LoVo (cell line): ENCODE measurements at places on chromosomes 1 and 21.
A peak's percentile ranks its signal among the peaks of the same experiment; 100 is the strongest.

GRCh38 chr1:186894415-186894814 is 65.7 kb downstream of the PLA2G4A start:
- DNase-seq, result no peak

- DNase-seq, result no peak
Observed at GRCh38 chr1:174786358-174786757, 213.4 kb upstream of the CACYBP start.

- peak; percentile 18 for DNase-seq
Observed at GRCh38 chr21:14260174-14260764, 44.3 kb downstream of the RBM11 start.

- DNase-seq, result peak; percentile 19
Observed at GRCh38 chr1:9822897-9823692, 670 bp downstream of the CLSTN1 start.

GRCh38 chr21:45036630-45037029 is 37.8 kb upstream of the ADARB1 start:
- DNase-seq, result no peak

GRCh38 chr1:204222764-204223055 is 8.9 kb upstream of the GOLT1A start:
- DNase-seq, result no peak

- DNase-seq, result no peak
Observed at GRCh38 chr1:6158181-6158580, 21.9 kb downstream of the CHD5 start.

DNA sequence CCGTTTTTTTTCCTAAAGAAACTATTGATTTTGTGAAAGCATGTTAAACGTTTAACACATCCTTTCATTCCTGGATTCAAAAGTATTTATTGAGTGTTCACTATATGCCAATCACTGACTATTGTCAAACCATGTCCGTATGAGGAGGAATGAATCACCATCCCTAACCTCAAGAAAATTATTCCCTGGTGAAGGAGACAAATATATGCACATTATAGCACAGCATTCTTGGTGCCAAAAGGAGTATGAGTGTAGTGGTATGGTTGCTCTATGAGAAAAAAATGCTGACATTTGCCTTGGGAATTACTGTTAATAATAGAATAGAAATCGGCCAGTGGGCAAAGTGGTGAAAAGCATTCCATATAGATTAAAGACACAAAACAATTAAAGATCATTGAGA is 1390.1 kb downstream of the MRPL39 start:
- no peak for DNase-seq

DNA sequence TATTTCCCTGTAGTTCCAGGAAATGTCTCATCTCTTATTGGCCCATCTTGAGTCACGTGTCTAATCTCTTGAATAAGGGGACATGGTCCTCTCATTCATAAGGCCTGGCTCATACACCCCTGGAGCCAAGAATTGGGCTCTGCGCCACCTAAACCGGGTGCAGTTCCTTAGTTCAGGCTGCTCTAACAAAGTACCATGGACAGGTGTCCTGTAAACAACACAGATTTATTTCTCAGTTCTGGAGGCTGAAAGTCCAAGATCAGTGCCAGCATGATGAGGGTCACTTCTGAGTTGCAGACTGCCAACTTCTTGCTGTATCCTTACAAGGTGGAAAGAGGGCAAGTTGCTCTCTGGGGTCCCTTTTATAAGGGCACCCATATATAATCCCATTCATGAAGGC is 60.2 kb upstream of the VAMP3 start:
- DNase-seq, result no peak

- no peak for DNase-seq
Observed at GRCh38 chr1:202171292-202172014, 11.1 kb upstream of the PTPN7 start.

- no peak for DNase-seq
Observed at GRCh38 chr21:35980821-35981220, 79.5 kb downstream of the SETD4 start.

GRCh38 chr1:111449703-111450017 is 396 bp downstream of the ATP5PB start:
- no peak for DNase-seq

GRCh38 chr1:118954301-118954905 is 33.7 kb downstream of the TBX15 start:
- no peak for DNase-seq

- DNase-seq, result no peak
Observed at GRCh38 chr1:47572731-47573430, 135.0 kb downstream of the FOXD2 start.

DNA sequence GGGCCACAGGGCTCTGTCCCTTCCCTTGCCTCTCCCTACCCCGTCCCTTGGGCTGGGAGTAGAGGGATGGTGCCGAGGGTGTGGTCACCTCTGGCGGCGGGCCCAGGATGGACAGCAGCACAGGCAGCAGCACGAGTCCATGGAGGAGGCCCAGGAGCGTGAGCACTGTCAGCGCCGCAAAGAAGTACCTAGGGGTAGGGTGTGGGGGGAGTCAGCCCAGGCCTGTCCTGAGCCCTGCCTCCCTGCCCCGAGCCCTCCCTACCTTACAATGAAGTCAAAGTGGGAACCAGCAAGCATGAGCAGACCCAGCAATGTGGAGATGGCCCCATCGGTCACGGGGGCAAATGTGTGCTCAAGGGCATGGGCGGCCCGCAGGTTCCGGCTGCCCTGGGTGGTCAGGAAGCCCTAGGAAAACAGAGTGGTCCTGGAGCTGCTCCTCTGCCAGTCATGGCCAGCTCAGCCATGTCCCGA is 14.7 kb downstream of the BTBD19 start:
- no peak for DNase-seq

GRCh38 chr1:212012034-212012740 is 23.2 kb downstream of the INTS7 start:
- DNase-seq, result peak; percentile 68

- DNase-seq, result no peak
Observed at GRCh38 chr1:6105218-6105679, 59.6 kb downstream of the KCNAB2 start.

DNA sequence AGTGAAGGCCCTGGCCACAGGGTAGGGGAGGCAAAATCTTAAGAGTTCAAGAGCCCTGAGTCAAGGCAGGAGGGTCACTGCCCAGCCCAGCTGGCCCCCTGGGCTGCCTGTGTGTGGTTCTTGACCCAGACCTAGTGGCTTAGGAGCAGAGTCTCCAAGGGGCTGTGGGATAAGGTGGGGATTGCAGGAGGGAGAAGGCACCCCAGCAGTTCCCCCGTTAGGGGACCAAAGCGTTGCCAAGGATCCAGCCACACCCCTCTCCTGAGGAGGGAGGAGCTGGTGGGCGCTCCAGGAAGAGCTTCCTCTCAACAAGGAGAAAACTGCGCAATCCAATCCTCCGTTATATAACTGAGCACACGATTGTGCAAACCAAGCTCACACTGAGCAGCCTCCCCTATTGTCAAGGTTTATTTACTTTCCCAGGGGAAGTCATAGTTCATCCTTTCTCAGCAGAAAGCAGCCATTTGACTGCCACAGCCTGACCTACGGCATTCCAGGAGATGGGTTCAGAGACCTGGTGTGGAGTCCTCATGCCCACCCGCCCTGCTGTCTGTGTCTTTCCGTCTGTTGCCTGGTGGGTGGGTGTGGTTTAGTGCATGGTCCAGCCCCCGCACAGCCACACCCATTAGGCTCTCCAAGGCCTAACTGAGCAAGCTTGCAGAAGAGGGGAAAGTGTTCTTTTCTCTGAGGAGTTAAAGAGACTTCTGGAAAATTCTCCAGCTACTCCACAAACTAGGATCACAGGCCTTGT is 3.5 kb downstream of the EPHX1 start:
- no peak for DNase-seq

DNA sequence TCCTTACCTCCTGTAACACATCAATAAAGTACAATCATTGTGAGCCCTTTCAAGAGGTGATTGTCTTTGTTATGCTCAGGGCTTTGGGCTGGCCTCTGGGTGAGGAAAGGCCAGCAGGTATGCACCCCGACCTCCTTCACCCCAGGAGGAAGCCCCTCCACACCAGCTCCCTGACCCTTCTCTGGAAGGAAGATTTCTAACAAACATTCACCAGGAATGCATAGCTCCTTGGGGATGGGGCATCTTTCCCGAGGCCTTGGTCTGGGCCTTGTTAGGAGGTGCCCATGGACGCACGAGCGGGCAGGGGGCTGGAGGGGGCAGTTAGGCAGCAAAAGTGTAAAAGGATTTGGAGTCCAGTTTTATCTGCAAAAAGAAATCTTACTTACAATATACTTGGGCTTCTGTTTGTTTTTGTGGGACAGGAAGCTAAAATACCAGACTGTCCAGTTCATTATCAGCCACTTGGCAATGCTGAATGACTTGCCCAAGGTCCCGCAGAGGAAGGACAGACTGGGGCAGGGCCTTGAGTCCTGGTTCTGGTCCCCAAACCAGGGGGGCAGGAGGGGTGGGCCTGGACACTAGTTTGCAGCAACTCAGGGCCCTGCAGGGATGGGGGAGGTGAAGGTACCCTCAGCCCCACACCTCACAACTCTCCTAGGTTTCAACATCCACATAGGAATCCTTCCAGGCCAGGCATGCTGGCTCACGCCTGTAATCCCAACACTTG is 10.1 kb downstream of the ZC3H12A start:
- DNase-seq, result no peak

DNA sequence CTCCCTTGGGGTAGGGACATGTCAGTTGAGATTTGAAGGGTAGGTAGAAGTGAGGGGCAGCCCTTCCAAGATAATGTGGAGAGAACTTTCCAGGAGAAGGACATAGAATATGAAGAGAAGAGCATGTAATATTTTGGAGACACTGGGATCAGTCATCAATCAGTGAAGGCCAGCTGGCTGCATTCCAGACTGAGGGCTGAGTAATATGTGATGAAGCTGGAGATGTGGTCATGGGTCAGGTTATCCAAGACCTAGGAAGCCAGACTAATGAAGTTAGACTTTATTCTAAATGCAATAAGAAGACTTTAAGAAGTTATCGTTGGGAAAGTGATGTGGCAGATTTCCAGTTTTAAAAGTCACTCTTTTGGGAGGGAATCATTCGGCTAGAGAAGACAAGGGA is 262.0 kb downstream of the HMCN1 start:
- peak; percentile 6 for DNase-seq

DNA sequence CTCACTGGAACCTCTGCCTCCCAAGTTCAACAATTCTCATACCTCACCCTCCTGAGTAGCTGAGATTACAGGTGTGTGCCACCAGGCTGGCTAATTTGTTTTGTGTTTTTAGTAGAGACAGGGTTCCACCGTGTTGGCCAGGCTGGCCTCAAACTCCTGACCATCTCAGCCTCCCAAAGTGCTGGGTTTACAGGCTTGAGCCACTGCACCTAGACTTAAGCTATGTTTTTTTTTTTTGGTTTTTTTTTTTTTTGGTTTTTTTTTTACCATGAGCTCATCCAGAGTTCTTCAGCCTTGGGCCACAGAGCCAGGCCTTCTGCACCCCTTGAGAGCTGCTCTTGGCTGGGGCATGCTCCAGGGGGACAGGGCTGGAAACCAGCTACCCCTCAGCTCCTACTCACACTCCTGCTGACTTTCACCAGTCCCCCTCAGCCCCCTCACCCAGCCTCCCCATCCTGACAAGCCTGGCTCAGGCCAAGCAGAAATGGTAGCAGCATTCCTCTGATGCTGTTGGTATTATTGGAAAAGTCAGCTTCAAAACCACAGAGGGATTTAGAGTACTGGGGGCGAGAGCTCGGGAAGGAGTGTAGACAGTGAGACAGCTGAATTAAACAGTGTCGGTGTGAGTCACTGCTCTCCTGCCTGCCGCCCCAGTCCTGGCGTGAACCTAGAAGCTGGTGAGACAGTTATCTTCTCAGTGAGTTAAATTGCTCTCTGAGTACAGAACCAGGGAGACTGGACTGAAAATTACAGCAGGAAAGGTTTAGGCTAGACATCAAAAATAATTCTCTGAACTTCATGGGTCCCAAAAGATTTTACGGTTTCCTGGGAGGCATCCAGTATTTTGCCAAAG is 63.7 kb downstream of the NAV1 start:
- DNase-seq, result no peak
